A549 treated with Mapracorat at 1 μM for 4 hours (cell line): ENCODE measurements at places on chromosomes 4 and X. TPM values are rescaled to one million over a fixed set of nuclear protein-coding genes. Genes with fewer than 3 reads are reported as not detected.

The RAB33A gene
- 0.13 to 0.32 TPM (median 0.27 TPM) in 5 replicates for total RNA-seq

The PTCHD1 gene
- total RNA-seq: not detected in 5 replicates

The MTTP gene
- not detected in 5 replicates for total RNA-seq

The AFM gene
- total RNA-seq: not detected in 5 replicates

The CCDC149 gene
- total RNA-seq: 1.3 to 1.7 TPM (median 1.6 TPM) in 5 replicates

The GYPA gene
- not detected in 5 replicates for total RNA-seq

The CSAG2 gene
- not detected in 5 replicates for total RNA-seq

The TRAM1L1 gene
- 0.45 to 0.70 TPM (median 0.48 TPM) in 5 replicates for total RNA-seq

The DKK2 gene
- total RNA-seq: not detected in 5 replicates

The CLNK gene
- total RNA-seq: not detected in 5 replicates

The DOK7 gene
- total RNA-seq: 0.19 to 0.82 TPM (median 0.48 TPM) in 5 replicates

The IQCM gene
- not detected in 5 replicates for total RNA-seq

The NUP62CL gene
- total RNA-seq: 13.7 to 16.8 TPM (median 15.9 TPM) in 5 replicates

The COL4A6 gene
- 13.8 to 16.2 TPM (median 15.5 TPM) in 5 replicates for total RNA-seq

The TLR8 gene
- total RNA-seq: not detected in 5 replicates

The VCX3B gene
- not detected in 5 replicates for total RNA-seq

The TXK gene
- 0.09 to 0.35 TPM (median 0.23 TPM) in 5 replicates for total RNA-seq

The DDX60 gene
- 1.6 to 2.8 TPM (median 2.1 TPM) in 5 replicates for total RNA-seq

The NPY1R gene
- total RNA-seq: 0.07 to 0.19 TPM (median 0.12 TPM) in 3 of 5 replicates, not detected in the others

The CT45A1 gene
- not detected in 5 replicates for total RNA-seq

The GRIA3 gene
- not detected in 5 replicates for total RNA-seq

The GLRB gene
- 0.59 to 1.2 TPM (median 1.1 TPM) in 5 replicates for total RNA-seq

The DCHS2 gene
- total RNA-seq: 0.02 to 0.09 TPM in 2 of 5 replicates, not detected in the others

The DUSP21 gene
- total RNA-seq: not detected in 5 replicates

The ERCC6L gene
- 10.5 to 12.7 TPM (median 12.1 TPM) in 5 replicates for total RNA-seq

The NOX1 gene
- total RNA-seq: 0.07 to 0.14 TPM (median 0.10 TPM) in 3 of 5 replicates, not detected in the others

The HMGN5 gene
- total RNA-seq: 1.6 to 3.8 TPM (median 2.4 TPM) in 5 replicates

The CTAG1B gene
- not detected in 5 replicates for total RNA-seq

The OTC gene
- total RNA-seq: not detected in 5 replicates

The PDE6B gene
- 0.22 TPM in 1 of 5 replicates, not detected in the others for total RNA-seq

The TMPRSS11D gene
- total RNA-seq: not detected in 5 replicates

The RNF4 gene
- 59.8 to 75.0 TPM (median 62.0 TPM) in 5 replicates for total RNA-seq

The SLC2A9 gene
- total RNA-seq: 0.61 to 0.86 TPM (median 0.62 TPM) in 5 replicates

The RWDD4 gene
- total RNA-seq: 17.7 to 19.2 TPM (median 18.6 TPM) in 5 replicates

The MMRN1 gene
- total RNA-seq: not detected in 5 replicates

The AASDH gene
- total RNA-seq: 2.6 to 3.5 TPM (median 2.8 TPM) in 5 replicates

The SLC6A14 gene
- total RNA-seq: not detected in 5 replicates

The EGFL6 gene
- not detected in 5 replicates for total RNA-seq

The GPRASP1 gene
- total RNA-seq: 0.22 to 0.35 TPM (median 0.26 TPM) in 5 replicates

The CFAP47 gene
- not detected in 5 replicates for total RNA-seq

The NHS gene
- total RNA-seq: 2.1 to 3.1 TPM (median 2.3 TPM) in 5 replicates

The HEPH gene
- total RNA-seq: not detected in 5 replicates

The GAGE12F gene
- total RNA-seq: not detected in 5 replicates

The KLKB1 gene
- not detected in 5 replicates for total RNA-seq

The S100G gene
- total RNA-seq: not detected in 5 replicates

The CLCN5 gene
- total RNA-seq: 1.7 to 3.4 TPM (median 2.0 TPM) in 5 replicates

The RASL11B gene
- 0.13 to 0.30 TPM (median 0.16 TPM) in 3 of 5 replicates, not detected in the others for total RNA-seq

The VCX gene
- total RNA-seq: not detected in 5 replicates

The GLRA3 gene
- not detected in 5 replicates for total RNA-seq

The DIPK2B gene
- not detected in 5 replicates for total RNA-seq

The DGAT2L6 gene
- not detected in 5 replicates for total RNA-seq

The FAM114A1 gene
- total RNA-seq: 20.2 to 37.2 TPM (median 32.4 TPM) in 5 replicates

The ASB11 gene
- total RNA-seq: not detected in 5 replicates

The SGMS2 gene
- total RNA-seq: 19.3 to 36.2 TPM (median 28.8 TPM) in 5 replicates

The TREX2 gene
- 0.96 to 1.7 TPM (median 1.3 TPM) in 5 replicates for total RNA-seq

The DHX15 gene
- total RNA-seq: 91.5 to 103 TPM (median 98.7 TPM) in 5 replicates

The GCNA gene
- 1.6 to 1.9 TPM (median 1.8 TPM) in 5 replicates for total RNA-seq

The GPR119 gene
- total RNA-seq: not detected in 5 replicates
